ENCODE measurements at places on chromosomes 12 and 14.

GRCh38 chr12:63862969-63863230 is 18.4 kb downstream of the SRGAP1 start:
- no peaks in the 10 kb centered on the region for H3K36me3 ChIP-seq
- H3K4me3 ChIP-seq: no peak overlapping the region
- H3K27me3 ChIP-seq: no peaks in the 10 kb centered on the region
- no peak overlapping the region for H3K27ac ChIP-seq
- H3K4me1 ChIP-seq: no peaks in the 10 kb centered on the region

DNA sequence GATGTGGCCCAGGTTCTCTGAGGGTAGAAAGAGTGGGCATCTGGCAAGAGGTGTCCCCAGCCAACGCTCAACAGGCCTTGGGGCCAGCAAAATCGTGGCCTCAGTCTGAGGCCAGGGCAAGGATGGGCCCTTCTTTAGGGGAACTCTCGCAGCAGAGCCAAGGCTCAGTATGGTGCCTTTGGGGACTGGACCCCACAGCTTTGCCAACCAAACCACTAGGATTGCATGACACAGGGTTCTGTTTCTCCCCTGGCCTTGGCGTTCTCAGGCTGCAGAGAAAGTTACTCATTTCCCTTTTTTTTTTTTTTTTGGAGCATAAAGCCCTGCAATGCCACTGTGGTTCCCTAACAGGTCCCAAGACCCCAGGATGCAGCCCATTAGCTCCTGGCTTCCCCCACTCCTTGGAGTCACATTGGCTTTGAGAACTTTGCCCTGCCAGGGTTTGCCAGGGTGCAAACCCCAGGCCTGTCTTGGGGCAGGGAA is 100.6 kb downstream of the LGMN start:
- peak overlapping the region; percentile 57 for H3K27ac ChIP-seq
- no peaks in the 10 kb centered on the region for H3K27me3 ChIP-seq
- H3K4me3 ChIP-seq: no peak overlapping the region
- DNase-seq: no peak
- H3K4me1 ChIP-seq: peaks cover 7% of the 10 kb centered on the region
- H3K36me3 ChIP-seq: no peaks in the 10 kb centered on the region

GRCh38 chr14:92510972-92511371 is 2.6 kb upstream of the RIN3 start:
- no peaks in the 10 kb centered on the region for H3K4me1 ChIP-seq
- H3K4me3 ChIP-seq: no peak overlapping the region
- H3K27me3 ChIP-seq: peaks cover 34% of the 10 kb centered on the region
- H3K36me3 ChIP-seq: no peaks in the 10 kb centered on the region
- no peak overlapping the region for H3K27ac ChIP-seq

- no peak for DNase-seq
- no peak overlapping the region for H3K4me3 ChIP-seq
- H3K27me3 ChIP-seq: no peaks in the 10 kb centered on the region
- H3K27ac ChIP-seq: no peak overlapping the region
- H3K36me3 ChIP-seq: no peaks in the 10 kb centered on the region
Measured at GRCh38 chr12:105911966-105912365, 226.8 kb downstream of the NUAK1 start.

- H3K36me3 ChIP-seq: no peaks in the 10 kb centered on the region
- H3K4me3 ChIP-seq: no peak overlapping the region
- H3K27ac ChIP-seq: no peak overlapping the region
- no peak for DNase-seq
Measured at GRCh38 chr14:89576960-89577359, 159.9 kb upstream of the FOXN3 start.

DNA sequence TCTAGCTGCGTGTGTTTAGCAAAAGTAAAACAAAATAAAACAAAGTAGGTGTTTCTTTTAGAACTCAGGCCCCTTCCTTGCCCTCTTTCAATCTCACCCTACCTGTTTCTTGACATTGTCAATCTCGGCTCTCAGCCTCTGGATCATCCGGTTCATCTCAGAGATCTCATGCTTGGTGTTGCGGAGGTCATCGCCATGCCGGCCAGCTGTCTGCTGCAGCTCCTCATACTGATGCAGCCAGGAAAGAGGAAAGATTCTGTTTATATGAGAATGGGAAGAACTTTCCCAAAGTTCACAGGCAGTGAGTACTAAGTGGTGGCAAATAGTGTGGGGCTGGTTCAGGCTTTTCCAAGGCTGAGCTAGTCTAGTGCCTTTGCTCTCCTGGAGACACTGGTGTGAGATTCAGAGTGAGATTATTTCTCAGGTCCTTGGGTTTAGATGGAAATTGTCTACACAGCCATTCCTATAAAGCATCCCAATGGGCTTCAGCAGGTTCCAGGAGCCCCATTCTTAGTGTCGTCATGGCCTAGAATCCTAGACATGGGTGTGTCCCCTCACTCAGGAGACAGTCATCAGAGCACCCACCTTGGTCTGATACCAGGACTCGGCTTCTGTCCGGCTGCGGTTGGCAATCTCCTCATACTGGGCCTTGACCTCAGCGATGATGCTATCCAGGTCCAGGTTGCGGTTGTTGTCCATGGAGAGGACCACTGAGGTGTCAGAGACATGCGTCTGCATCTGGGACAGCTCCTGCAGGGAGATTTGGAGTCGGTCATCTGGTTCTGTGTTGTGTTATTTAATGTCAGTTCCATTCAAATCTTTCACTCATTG is 3.0 kb downstream of the KRT5 start:
- no peaks in the 10 kb centered on the region for H3K4me1 ChIP-seq
- no peak overlapping the region for H3K27ac ChIP-seq
- H3K36me3 ChIP-seq: no peaks in the 10 kb centered on the region

GRCh38 chr14:92223025-92223424 is 99.9 kb upstream of the SLC24A4 start:
- H3K27ac ChIP-seq: no peak overlapping the region
- H3K36me3 ChIP-seq: no peaks in the 10 kb centered on the region
- peaks cover 10% of the 10 kb centered on the region for H3K27me3 ChIP-seq
- no peak overlapping the region for H3K4me3 ChIP-seq

DNA sequence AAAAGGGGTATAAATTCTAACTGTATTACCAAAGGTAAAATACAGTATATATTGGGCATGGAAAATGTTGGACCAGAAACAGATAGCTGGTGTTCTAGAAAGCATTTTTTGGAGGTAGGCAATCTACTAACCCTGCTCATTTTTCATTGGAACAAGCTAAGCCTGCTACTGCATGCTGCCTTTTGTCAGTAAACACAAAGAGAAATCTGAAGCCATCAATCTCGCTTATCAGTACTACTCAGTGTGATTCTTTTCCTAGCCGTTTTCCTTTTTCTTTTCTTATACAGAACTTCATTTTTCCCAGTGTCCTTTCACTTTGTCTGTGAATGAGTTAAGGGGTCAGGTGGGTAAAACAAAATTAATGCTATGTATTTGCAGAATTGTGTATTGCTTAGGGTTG is 312.3 kb downstream of the NPAS3 start:
- no peak for DNase-seq
- no peaks in the 10 kb centered on the region for H3K4me1 ChIP-seq
- H3K4me3 ChIP-seq: no peak overlapping the region

- H3K27ac ChIP-seq: no peak overlapping the region
- H3K4me1 ChIP-seq: no peaks in the 10 kb centered on the region
- no peak overlapping the region for H3K4me3 ChIP-seq
- no peaks in the 10 kb centered on the region for H3K27me3 ChIP-seq
Measured at GRCh38 chr12:54829511-54829910, 24.8 kb upstream of the MUCL1 start.

- no peaks in the 10 kb centered on the region for H3K36me3 ChIP-seq
- peaks cover 4% of the 10 kb centered on the region for H3K4me1 ChIP-seq
- H3K27me3 ChIP-seq: peaks cover 10% of the 10 kb centered on the region
Measured at GRCh38 chr14:50397390-50398188, 908 bp upstream of the CDKL1 start.

GRCh38 chr14:59619061-59619460 is 42.4 kb upstream of the CCDC175 start:
- no peak overlapping the region for H3K4me3 ChIP-seq
- no peak for DNase-seq

- H3K36me3 ChIP-seq: no peaks in the 10 kb centered on the region
- no peak overlapping the region for H3K4me3 ChIP-seq
- no peak for DNase-seq
- peaks cover 44% of the 10 kb centered on the region for H3K4me1 ChIP-seq
Measured at GRCh38 chr12:92065639-92066038, 80.0 kb downstream of the BTG1 start.

- no peaks in the 10 kb centered on the region for H3K36me3 ChIP-seq
- DNase-seq: peak; percentile 34
- H3K4me1 ChIP-seq: no peaks in the 10 kb centered on the region
- H3K27me3 ChIP-seq: no peaks in the 10 kb centered on the region
- no peak overlapping the region for H3K4me3 ChIP-seq
- H3K27ac ChIP-seq: no peak overlapping the region
Measured at GRCh38 chr14:102853648-102854047, 68.8 kb upstream of the AMN start.

GRCh38 chr12:95763809-95764253 is 26.7 kb downstream of the NTN4 start:
- H3K4me3 ChIP-seq: no peak overlapping the region
- no peak overlapping the region for H3K27ac ChIP-seq
- peaks cover 100% of the 10 kb centered on the region for H3K27me3 ChIP-seq
- no peaks in the 10 kb centered on the region for H3K4me1 ChIP-seq

DNA sequence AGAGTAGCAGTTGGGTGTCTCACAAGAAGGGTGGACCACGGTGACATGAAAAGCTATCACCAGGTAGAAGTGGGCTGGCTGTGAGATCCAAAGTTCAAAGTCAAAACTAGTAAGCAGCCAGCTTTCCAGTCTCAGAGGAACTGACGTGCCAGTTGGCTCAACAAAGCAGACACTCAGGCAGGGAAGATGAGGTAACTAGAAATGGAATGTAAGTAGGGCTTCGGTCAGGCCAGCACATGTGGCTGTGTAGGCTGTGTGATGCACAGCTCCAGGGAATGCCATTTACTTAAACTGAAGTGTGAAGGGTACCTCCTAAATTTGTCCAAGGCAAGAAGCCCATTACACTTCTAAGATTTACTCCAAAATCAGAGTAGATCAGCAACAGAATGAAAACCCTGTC is 43.6 kb downstream of the PTPRR start:
- no peak overlapping the region for H3K27ac ChIP-seq
- H3K36me3 ChIP-seq: no peaks in the 10 kb centered on the region
- H3K4me1 ChIP-seq: peaks cover under 1% of the 10 kb centered on the region
- H3K27me3 ChIP-seq: no peaks in the 10 kb centered on the region

GRCh38 chr12:122421821-122422729 is at the start of gene CLIP1:
Gene CLIP1 (minus strand): TSS chr12:122422669. CDS start chr12:122380452, 42,217 bp downstream.
- no peaks in the 10 kb centered on the region for H3K27me3 ChIP-seq
- H3K4me1 ChIP-seq: peaks cover 17% of the 10 kb centered on the region
- H3K27ac ChIP-seq: peak within 1 kb of the TSS; percentile 99
- H3K4me3 ChIP-seq: peak within 1 kb of the TSS; percentile 74
- peak; percentile 78 for DNase-seq

- H3K4me3 ChIP-seq: no peak overlapping the region
- no peaks in the 10 kb centered on the region for H3K4me1 ChIP-seq
- H3K27me3 ChIP-seq: no peaks in the 10 kb centered on the region
Measured at GRCh38 chr12:66779466-66779865, 100.6 kb upstream of the GRIP1 start.

GRCh38 chr14:79248771-79249170 is 962.5 kb downstream of the DIO2 start:
- H3K4me3 ChIP-seq: no peak overlapping the region
- DNase-seq: no peak
- H3K4me1 ChIP-seq: no peaks in the 10 kb centered on the region
- no peak overlapping the region for H3K27ac ChIP-seq

DNA sequence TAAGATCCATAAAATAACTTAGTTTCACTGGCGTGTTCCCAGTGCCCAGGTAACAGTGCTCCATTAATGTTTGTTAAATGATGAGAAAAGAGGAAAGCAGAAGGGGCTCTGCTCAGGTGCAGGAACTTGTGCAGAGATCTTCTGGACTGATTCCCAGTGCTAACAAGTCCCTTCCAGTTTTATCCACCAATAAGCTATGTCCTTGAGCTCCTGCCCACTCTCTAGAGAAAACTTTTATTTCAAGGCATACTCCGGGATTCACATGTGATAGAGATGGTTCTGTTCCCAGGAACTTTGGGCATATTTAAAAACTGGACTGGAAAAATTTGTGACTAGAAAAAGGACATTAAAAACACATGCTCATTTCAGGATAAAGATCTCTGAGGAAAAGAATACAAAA is 1.9 kb downstream of the GYS2 start:
- no peak overlapping the region for H3K4me3 ChIP-seq
- DNase-seq: no peak
- H3K4me1 ChIP-seq: peaks cover 8% of the 10 kb centered on the region
- H3K27me3 ChIP-seq: no peaks in the 10 kb centered on the region
- H3K36me3 ChIP-seq: no peaks in the 10 kb centered on the region
- H3K27ac ChIP-seq: no peak overlapping the region

DNA sequence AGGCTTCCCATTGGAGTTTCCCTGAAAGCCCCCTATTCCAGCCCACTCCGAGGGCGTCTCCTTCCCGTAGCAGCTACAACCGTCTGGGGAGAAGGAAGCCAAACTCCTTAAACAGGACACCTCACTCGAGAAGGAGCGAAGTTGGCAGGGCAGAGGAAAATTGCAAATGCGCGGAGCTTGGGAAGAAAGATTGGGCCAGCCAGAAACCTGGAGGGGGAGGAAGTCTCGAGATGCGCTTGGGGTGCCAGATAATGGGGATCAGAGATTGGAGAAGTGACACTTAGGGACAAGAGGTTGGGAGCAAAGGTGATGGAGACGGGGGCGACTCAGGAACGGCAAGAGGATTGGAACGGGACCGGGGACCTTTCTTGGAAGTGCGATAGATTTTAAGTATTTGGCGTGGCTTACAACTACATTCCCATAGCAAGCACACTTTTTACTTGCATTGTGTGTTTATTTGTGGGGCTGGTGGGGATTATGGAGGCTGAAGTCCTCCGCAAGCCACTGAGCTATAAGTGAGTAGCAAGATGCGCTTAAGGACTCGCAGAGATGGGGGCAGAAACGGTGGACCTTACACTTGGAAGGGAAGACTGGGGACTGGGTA is 926 bp downstream of the HRK start:
- peaks cover 96% of the 10 kb centered on the region for H3K27me3 ChIP-seq
- peak; percentile 8 for DNase-seq
- H3K27ac ChIP-seq: no peak overlapping the region
- H3K4me1 ChIP-seq: peaks cover 15% of the 10 kb centered on the region
- no peaks in the 10 kb centered on the region for H3K36me3 ChIP-seq

- H3K36me3 ChIP-seq: no peaks in the 10 kb centered on the region
- H3K4me1 ChIP-seq: no peaks in the 10 kb centered on the region
- H3K27ac ChIP-seq: no peak overlapping the region
- DNase-seq: no peak
- no peak overlapping the region for H3K4me3 ChIP-seq
- no peaks in the 10 kb centered on the region for H3K27me3 ChIP-seq
Measured at GRCh38 chr12:68501226-68501625, 109.5 kb upstream of the RAP1B start.

- no peaks in the 10 kb centered on the region for H3K36me3 ChIP-seq
- H3K4me3 ChIP-seq: no peak overlapping the region
- peaks cover 4% of the 10 kb centered on the region for H3K4me1 ChIP-seq
- H3K27ac ChIP-seq: no peak overlapping the region
Measured at GRCh38 chr12:89861086-89861485, 152.4 kb upstream of the ATP2B1 start.

GRCh38 chr12:98319716-98320425 is 195.5 kb upstream of the TMPO start:
- no peak overlapping the region for H3K4me3 ChIP-seq
- DNase-seq: no peak
- no peaks in the 10 kb centered on the region for H3K4me1 ChIP-seq
- no peaks in the 10 kb centered on the region for H3K36me3 ChIP-seq

All from cardiac muscle cell (in vitro differentiated cells and primary cell).